Omental fat pad (tissue), 4 donors: ENCODE measurements at places on chromosomes 6 and 20. TPM values are rescaled to one million over a fixed set of nuclear protein-coding genes. Genes with fewer than 3 reads are reported as not detected.

The MLIP gene
- 2.3 TPM for total RNA-seq

The SYTL3 gene
- 5.3 TPM for total RNA-seq

The TGM3 gene
- total RNA-seq, result not detected

The TFAP2A gene
- total RNA-seq, result not detected

The ID4 gene
- total RNA-seq, result 61.8 TPM

The PCK1 gene
- 174 TPM for total RNA-seq

The BTN1A1 gene
- not detected for total RNA-seq

The TMEM244 gene
- total RNA-seq, result not detected

The RNF8 gene
- 9.3 TPM for total RNA-seq

The NHSL1 gene
- 15.9 TPM for total RNA-seq

The DDX43 gene
- total RNA-seq, result 10.7 TPM

The COX4I2 gene
- total RNA-seq, result 1.0 TPM

The TRAM2 gene
- 28.3 TPM for total RNA-seq

DNA sequence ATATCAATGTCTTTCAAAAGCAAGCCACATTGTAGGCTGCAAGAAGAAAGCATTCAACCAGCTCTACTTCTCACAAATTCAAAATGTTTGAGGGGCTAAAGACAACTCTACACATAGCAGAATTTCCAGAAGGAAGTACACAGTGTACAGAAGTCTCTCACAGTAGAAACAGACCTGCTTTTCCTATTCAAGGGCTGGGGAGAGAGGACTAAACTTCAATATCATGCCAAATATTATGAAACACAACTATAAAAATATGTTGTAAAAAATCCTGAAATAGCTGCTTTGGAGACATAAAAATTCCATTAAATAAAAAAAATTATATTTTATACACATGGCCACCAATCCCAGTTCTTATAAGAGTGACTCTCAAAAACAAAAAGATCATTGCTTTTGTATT lies 70.8 kb upstream of the IPCEF1 start:
- no peak for DNase-seq

DNA sequence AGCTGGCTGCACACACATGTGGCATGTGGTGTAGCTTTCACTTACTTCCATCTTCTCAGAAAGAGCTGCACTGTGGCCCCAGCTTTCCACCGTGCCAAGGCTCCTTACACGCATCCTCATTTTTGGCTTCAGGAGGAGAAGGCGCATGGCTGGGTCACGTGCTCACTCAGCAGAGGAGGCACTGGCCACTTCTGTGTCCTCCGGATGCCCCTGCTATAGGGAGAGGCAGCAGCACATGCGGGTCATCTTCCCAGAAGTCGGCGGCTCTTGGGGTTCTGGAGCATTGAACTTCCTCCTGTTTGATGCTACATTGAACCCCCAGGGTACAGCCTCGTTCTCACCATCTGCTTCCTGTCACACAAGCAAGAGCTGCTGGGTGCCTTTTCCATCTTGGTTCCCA lies 111.3 kb downstream of the FAM120B start:
- no peak for DNase-seq

DNA sequence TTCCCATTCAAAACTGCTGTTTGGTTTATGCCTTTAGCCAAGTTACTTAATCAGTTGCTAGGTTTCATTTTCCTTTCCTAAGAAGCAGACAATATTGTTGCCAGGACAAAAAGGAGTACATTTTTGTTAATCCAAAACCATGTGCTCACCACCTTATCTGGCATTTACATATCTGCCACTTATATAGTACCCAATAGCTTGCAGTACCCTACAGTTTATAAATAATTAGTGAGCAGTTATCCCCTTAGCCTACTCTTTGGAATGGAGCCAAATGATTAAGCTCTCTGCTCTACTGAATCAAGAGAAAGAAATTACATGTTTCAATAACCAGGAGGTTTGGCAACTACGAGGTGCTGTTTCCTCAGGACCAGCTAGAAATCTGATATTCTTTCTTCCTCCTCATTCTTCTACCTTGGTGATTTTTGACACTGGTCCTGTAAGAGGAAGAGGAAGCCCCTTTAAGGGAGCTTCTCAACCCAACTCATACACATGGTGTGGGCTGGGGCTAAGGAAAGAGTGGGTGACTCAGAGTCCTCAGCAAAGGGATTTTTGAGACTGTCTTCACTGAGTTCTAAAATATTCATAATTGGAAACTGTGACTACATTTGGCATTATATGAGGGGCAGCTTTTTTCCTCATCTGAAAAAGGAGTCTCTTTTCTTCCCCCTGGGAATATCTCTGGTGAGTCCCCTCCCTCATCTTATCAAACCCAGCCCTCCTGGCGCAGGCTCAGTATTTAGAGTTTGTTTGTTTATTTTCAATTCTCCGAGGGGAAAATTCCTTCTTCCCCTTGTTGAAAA lies 1.5 kb downstream of the ZNFX1 start:
- no peak for DNase-seq

GRCh38 chr20:21394551-21394950 lies 2.8 kb downstream of the NKX2-4 start:
- no peak for DNase-seq

GRCh38 chr6:37889486-37889885 lies 70.0 kb downstream of the ZFAND3 start:
- DNase-seq, result no peak

DNA sequence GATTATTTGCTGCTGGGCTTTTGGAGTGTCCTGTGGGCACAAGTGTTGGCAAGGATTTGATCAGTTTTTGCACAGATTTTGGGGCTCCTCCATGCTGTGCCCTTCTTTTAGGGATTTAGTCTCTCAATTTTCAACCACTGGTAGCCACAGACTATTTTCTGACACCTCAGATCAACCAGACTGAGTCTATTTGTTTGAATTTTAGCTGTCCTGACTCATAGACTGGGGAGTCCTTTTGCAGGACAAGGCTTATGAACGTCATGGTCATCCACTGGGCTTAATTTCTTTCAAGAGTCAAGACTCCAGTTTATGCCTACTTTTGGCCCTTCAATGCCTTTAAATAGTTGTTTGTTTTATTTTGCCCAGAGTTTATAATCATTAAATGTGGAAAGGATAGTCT lies 59.3 kb downstream of the BCKDHB start:
- DNase-seq, result no peak

DNA sequence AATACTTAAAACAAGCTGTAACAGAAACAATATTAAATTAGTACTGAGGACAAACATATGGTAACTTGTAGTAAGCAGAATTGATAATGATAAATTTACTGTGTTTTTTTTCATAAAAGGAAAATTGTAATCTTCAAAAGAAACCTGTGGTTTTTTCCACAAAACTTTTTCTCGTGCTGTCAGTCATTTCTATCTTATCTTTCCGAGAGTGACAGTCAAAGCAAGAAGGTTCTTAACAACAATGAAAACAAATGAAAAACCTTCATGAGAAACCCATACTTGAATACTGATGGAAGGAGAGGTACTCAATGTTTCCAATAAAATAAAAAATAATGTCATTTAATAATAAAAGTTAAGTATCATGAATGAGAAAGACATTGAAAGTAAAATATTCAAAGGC lies 174.0 kb downstream of the TBC1D32 start:
- DNase-seq, result no peak

- DNase-seq, result no peak
Measured at GRCh38 chr6:160358225-160359119, 10.3 kb downstream of the SLC22A3 start.

DNA sequence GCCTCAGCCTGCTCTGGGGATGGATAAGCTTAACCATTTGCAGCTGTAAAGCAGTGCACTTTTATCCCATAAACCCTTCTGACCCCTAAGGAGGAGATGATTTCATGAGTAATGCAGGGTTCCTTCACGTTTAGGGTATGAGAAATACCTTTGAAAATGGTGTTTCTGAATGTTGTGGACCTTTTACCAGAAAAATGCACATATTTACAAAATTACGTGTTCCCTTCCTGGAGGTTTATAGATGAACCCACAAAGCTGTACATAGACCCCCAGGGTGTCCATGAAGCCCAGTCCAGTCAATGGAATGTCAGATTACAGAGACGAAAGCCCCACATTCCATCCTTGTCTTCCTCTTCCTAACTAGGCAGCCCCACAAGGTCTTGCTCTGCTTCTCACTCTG lies 78.6 kb upstream of the INSM1 start:
- DNase-seq, result no peak

- no peak for DNase-seq
Measured at GRCh38 chr20:58642441-58642840, 8.6 kb upstream of the STX16 start.

- no peak for DNase-seq
Measured at GRCh38 chr6:8820313-8820712, 385.0 kb upstream of the SLC35B3 start.

DNA sequence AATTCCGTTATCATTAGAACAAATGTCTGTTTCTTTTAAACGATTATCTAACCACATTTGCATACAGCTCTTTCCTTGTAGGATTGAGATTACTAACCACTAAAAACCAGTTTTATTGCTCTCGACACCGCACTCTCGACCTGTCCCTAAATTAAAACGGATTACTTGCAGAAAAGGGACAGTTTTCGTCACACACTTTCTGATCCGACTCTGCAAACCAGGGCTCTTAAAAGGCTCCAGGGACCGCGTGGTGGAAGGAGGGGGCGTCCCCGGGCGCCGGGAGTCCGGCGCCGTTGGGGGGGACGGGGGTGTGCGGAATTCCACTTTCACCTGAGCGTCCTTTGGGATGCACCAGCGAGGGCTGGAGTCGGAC lies 731 bp downstream of the MAK start:
- no peak for DNase-seq

GRCh38 chr6:33856655-33857054 lies 52.9 kb upstream of the MLN start:
- DNase-seq, result no peak

GRCh38 chr6:116012471-116012949 lies 48.2 kb downstream of the FRK start:
- no peak for DNase-seq

DNA sequence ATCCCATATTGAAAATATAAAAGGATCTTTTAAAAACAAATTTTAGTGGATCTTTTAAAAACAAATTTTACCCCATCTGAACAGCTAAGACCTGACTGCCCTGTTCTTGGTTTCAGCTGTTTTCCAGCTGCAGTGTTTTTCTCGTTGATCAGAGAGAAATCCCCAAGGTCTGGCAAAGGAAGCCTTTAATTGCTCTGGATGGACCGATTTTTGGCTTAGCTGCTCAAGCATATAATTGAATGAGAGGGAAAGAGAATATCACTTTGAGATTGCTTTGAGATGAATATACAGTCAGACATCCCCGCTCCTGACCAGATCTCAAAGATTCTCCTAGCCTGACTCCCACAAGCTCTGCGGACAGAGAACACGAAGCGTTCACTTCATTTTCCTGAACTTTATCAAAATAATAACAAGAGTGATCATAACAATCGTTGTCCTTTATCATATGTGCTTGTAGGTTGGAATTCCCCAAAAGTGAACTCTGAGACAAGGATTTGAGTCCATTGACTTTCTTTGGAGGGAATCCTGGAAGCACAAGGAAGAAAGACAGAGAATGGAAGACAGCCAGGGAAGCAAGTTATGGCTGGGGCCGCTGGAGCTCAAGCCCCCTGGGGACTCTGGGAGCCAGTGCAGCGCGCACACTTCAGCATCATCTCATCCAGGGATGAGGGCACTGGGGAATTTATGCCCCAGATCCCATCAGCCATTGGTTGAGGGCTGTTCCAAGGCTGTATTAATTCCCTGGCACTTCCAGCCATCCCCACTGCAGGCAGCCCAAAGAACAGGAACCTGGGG lies 101.3 kb downstream of the SNX5 start:
- no peak for DNase-seq

- no peak for DNase-seq
Measured at GRCh38 chr20:50859161-50859560, 64.3 kb downstream of the BCAS4 start.

- no peak for DNase-seq
Measured at GRCh38 chr20:60035-60918, 27.2 kb upstream of the DEFB125 start.

DNA sequence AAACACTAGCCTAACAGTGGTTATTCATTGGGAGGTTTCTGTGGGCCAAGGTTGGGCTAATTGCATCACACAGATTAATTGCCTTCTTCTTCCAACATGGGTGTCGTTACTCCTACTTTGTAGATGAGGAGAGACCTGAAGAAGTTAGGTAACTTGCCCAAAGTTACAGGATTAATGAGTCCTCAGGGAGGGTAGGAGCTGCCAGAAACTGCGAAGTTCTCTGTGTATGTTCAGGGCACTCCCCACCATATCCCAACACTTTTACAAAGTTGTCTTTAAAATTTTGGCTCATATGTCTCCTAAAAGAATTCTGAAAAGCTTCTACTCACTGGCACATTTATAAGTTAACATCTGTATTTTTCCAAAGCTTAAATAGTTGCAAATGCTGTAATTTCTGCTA lies 323.5 kb upstream of the HSF2 start:
- no peak for DNase-seq

DNA sequence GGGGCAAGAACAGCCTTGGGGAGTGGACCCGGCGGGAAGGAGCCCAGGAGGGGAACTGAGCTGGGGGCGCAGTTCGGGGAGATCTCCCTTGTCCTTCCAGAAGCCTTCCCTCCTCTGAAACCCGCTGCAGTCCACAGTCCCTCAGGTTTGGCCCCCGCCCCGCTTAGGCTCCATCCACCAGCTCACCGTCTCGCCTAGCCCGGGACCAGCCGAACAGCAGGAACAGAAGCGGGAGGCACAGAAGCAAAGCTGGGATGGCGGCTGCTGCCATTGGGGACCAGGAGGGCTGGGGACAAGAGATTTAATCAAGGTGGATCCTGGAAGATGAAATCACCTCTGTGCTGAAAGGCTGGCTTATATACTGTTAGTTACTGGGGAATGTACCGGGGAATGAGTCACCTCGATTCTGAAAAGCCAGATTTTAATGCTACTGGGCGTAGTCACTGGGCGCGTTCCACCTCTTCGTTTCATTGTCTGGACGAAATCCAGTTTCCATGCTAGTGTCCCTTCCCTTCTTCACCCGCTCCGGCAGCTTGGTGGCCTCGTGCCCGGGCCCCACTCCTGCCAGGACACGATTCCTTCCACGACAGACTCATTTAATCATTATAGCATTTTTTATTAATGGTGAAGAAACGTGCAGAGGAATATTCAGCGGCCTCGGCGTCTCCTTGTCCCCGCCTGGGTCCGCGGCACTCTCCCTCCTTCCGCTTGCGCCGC lies at the start of gene RAET1L:
Gene RAET1L (minus strand): TSS at position 332 of the 717 bp plus-strand sequence. CDS start 61 bp downstream, at position 271.
- DNase-seq, result no peak

- DNase-seq, result no peak
Measured at GRCh38 chr20:61297986-61298385, 45.9 kb downstream of the CDH4 start.

- no peak for DNase-seq
Measured at GRCh38 chr6:51640021-51640420, 447.4 kb downstream of the PKHD1 start.

DNA sequence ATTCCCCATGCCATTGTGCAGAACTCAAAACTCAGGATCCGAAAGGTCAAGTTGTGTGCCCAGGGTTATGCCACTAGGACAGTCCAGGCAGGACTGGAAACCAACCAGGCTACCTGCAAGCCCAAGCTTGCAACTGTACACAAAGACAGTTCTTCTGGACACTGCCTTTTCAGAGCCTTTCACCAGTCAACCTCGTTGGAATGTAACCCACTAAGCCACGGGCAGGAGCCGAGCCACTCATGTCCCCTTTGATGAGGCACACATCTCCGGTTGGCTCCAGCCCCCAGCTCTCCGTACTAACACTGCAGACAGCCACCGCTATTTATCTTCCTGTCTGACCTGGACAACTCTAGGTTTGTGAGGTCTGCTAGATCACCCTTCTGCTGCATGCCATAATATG lies 62.5 kb downstream of the BMP7 start:
- no peak for DNase-seq
